ENCODE measurements at places on chromosomes 1 and 21.
A peak's percentile ranks its signal among the peaks of the same experiment; 100 is the strongest.

DNA sequence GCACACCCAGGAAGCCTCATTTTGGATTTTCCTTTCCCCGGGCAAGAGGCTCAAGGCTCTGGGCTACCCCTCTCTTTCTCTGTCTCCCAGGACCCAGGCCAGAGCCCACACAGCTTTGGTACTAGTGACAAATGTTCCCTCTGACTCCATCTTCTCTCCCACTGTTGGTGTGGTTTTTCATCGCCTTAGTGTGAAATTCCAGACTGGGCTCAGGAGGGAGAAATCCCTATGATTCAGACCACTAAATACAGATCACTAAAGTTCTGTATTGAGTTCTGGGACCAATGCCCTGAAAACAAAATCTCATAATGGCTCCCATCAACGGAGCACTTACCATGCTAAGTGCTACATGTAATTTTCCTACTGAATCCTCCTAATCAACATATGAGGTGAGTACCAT lies 26.1 kb downstream of the IQGAP3 start:
- no peak for DNase-seq

DNA sequence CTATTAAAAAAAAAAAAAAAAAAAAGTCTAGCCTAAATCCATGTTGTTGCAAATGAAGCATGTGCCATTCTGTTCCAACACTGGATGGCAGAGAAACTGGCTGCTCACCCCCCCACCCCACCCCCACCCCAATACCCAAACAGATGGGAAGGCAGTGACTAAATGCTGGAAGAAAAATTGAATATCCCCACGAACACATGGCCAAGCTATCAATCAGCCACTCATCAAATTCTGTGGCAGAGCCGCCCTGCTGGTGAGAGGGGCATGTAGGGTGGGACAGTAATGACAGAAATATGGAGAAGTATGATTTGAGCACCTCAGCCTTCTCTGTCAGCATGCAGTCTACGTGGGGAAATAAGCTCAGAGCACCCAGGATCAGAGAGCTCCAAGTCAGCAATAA lies 34.1 kb downstream of the OPTC start:
- no peak for DNase-seq

DNA sequence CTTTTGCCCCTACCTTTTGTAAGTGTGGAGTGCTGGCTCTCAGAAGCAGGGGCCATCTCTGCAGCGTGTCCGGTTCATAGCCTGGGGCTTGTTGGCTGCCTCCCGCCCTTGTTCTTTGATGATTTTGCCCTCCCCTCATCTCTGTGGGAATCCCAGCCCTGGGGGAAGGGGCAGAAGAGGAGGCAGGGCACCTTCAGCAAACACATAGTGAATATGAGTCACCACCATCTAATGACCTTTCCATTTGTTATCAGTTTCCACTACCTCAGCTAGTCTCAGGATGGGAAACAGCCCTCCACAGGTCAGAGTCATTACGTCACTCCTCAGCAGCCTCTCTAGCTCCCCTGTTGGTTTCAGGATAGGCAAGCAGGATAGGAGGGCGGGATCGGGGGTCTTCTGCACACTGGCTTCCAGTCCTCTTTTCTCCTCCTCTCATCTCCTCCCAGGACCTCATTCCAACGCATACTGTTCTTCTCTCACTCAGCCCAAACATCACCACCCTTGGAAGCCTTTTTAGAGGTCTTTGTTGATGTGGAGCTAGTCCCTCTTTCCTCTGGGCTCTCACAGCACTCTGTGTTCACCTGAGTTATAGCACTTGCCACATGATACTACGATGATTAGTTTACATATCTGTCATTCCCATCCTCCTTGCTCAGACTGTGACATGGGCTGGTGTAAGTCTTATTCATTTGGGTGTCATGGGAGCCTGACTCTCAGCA lies 15.8 kb downstream of the GADD45A start:
- peak; percentile 51 for DNase-seq

DNA sequence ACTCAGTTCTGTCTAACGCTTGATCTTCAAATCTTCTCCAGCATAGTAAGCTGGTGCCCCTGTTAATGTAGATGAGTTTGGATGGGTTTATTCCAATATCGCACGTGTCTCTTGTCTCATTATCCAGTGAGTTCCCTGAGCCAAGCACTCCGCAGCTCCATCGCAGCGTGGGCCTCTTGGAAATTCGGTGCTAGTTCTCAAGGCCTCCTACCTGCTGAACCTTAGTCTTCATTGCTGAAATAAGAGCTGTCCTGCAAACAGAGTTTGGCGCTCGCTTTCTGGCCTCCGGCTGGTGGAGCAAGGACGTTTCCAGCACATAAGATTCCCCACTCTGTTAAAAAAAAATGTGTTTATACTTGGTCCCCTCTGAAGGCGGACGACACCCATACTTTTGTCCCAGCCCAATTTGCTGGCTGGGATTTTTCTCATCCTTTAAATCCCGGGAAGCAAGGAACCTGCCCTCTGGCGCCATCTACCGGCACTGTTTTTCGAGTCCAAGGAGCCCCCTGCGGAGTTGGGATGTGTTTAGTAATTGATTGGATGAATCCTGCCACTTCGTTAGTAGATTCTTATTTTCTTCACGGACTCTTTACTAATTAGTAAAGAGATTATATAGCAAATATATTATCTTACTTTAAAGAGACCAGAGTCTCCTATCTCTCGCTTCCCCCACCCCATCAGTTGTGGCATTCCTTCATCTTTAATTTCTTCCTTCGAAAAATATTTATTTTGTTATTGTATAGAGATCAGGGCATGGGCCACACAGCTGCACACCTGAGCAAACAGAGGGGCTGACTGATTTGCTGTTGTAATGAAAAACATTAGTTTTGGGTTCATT lies 14.7 kb downstream of the JUN start:
- DNase-seq, result peak; percentile 73

DNA sequence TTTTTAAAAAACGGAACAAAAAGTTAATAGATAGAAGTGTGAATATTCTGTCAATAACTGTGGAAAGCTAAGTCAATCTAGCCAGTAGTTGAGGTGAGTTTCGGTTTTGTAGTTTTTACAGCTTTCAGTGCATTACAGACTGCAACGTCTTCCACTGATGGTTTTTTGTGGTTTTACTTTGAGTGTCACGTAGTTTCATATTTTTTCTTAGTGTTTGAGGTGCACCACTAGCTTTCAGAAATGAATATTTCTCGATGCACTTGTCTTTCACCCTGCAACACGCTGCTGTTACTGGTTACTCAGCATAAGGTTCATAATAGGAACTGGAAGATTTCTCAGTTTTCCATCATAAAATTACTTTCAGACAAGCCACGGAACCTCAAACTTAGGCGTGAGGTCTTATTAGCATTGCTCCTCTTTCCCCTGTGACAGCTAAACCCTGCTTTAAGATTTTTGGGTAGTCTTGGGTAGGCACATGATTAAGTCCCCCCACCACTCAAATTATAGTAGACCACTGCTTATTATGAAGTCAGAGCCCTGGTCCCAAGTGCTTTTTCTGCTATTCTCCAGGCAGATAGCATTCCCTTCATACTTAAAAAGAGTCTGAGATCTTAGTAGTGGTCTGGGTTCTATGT lies 1412.7 kb downstream of the KCNT2 start:
- DNase-seq, result no peak

- no peak for DNase-seq
These were observed 1359.0 kb upstream of the ADGRL4 start for GRCh38 chr1:80365359-80366021.

DNA sequence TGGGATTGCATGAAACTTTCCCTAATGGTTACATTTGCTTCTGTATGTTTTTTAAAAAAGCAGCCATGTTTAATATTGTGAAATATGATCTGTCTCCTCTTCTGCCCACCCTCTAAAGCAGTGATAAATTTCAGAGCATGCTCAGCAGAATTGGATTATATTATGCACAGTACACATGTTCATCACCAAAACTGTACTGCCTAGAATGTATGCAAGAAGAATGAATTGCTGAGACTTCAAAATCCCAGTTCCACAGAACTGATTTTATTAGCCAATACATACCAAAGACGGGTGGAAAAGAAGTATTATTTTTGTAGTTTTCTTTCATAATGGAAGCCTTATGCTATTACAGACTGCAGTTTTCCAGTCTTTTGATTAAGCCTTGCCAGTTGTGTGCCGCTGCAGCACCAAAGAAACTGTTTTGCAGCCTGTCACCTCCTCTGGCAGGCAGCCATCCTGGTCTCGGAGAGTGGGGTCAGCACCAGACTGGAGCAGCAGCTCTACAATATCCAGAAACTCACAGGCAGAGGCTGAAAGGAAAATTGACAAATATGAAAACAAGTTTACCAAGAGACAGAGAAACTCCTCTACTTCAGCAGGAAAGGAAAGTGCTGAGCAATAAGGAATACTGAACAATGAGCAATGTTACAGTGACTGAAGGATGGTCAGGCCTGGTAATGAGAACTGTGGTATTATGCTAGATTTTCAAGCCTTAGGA lies 58.1 kb downstream of the LHX4 start:
- DNase-seq, result no peak
